ENCODE measurements at places on chromosomes 16 and 17.

- no peak for DNase-seq
These were observed 188.5 kb downstream of the MAP2K6 start for GRCh38 chr17:69602972-69603371.

- DNase-seq: no peak
These were observed 53.5 kb downstream of the TIMM22 start for GRCh38 chr17:1050246-1050995.

DNA sequence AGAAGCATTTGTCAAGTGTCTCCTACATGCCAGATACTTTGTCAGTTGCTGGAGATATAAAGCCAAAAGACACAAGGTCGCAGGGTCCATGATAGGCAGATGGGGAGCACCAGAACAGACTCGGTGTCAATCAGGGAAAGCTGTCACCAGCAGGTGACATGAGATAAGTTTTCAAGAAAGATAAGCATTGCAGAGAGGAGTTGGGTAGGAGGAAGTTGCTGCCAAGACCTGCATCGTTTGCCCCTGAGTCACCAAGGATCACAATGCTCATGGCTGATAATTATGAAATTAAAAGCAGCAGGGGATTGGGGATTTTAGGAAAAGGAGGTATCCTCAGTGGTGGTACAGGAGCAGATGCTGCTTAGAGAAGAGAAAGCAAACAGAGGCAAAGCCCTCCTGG lies 551.1 kb upstream of the CDH11 start:
- DNase-seq: no peak

DNA sequence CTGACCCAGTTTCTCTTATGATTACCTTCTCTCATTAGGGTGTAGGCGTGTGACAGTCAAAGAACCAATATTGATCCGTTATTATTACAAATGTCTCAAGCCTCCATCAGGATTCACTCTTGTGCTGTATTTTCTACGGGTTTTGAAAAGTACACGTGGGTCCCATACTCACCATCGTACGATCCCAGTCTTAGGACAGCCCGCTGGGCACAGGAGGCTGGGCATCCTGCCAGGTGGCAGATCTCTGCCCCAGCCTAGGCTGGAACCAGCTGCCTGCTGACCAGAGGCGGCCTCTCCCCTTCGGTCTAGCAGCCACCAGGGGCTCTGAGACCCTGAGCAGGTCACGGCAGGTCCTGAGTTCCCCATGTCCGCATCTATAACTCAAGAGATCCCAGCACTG lies 2.0 kb upstream of the METRNL start:
- DNase-seq: no peak

DNA sequence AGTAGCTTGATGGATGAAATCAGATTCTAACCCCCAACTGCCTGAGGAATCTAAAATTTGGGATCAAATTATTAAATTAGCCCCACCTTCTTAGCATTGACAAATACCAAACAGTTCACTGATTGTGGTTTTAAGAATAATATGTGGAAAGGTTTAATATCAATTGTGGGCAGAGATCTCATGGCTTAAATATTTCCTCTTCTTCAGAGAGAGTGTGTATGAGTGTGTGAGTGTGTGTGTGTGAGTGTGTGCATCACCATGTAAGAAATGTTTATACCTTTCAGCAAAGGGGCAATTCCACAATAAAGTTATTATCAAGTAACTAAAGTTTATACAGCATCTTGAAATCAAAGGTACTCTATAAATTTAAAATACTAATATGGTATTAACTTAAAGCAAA lies 3.2 kb downstream of the SMURF2 start:
- DNase-seq: no peak
